ENCODE measurements at places on chromosomes 5 and 9.
A peak's percentile ranks its signal among the peaks of the same experiment; 100 is the strongest.

GRCh38 chr5:32283061-32283460 lies 29.7 kb downstream of the MTMR12 start:
- no peak for DNase-seq

DNA sequence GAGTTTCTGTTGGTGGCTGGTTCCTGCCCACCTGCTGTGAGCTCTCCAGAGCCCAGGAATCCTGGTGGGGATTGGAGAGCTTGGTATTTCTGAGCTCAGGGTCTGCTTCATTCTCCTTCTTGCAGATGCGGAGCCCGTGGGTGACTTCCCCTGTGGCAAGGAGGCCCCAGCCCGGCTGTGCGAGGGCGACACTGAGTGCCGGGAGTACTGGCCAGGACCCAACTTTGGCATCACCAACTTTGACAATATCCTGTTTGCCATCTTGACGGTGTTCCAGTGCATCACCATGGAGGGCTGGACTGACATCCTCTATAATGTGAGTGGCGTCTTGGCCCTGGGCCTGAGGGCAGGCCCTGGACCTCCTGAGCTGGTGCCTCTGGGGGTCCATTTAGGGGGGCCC lies 39.5 kb downstream of the CACNA1B start:
- DNase-seq, result no peak

- no peak for DNase-seq
Observed at GRCh38 chr5:112576298-112576925, 157.3 kb upstream of the EPB41L4A start.

- no peak for DNase-seq
Observed at GRCh38 chr5:24899180-24899579, 254.4 kb upstream of the CDH10 start.

- peak; percentile 48 for DNase-seq
Observed at GRCh38 chr9:97598461-97599288, 34.5 kb downstream of the TSTD2 start.

- no peak for DNase-seq
Observed at GRCh38 chr5:96194593-96194992, 232.9 kb upstream of the ELL2 start.

DNA sequence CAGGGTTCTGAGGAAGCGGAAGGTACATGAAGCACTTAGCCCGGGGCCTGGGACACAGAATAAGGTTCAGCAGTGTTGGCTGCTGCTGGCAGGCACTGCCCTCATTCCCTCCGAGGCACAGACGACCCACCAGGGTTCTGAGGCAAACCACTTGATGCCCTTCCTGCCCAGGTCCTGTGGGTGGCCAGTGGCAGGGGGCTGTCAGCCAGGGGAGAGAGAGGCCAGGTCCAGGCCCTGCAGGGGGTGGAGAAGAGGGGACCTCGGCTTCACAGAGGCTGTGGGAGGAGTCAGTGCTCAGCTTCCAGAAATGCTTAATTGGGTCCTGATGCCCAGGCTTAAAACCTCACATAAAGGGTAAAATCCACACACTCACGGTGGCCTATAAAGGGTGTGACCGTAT lies 4.4 kb upstream of the ZDHHC12 start:
- no peak for DNase-seq

- no peak for DNase-seq
Observed at GRCh38 chr5:83548581-83548980, 77.0 kb downstream of the VCAN start.

- no peak for DNase-seq
Observed at GRCh38 chr5:119398727-119399466, 43.1 kb downstream of the TNFAIP8 start.
